Midbrain (tissue), 1 donor: ENCODE measurements at places on chromosomes 5 and 9.

GRCh38 chr5:32507738-32508434 is 63.3 kb upstream of the ZFR start:
- no peak for DNase-seq

DNA sequence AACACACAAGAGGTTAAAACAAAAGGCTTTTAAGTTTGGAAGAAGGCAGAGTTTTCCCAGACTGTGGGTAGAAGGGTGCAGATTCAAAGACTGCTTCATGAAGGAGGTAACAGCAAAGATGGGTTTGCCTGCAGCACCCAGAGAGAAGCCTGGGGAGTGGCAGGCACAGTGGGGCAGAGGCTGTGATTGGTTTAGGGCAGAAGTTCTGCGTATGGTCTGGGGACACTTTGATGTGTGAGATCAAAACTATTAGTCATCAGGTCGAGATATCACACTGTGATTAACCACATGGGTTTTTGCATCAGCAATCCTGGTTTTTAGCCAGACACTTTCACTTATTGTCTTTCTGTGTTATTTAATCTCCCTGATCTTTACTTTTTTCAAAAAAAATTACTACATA is 188.8 kb upstream of the GLRA1 start:
- no peak for DNase-seq

- no peak for DNase-seq
Observed at GRCh38 chr5:8349855-8350254, 480.9 kb downstream of the MTRR start.

DNA sequence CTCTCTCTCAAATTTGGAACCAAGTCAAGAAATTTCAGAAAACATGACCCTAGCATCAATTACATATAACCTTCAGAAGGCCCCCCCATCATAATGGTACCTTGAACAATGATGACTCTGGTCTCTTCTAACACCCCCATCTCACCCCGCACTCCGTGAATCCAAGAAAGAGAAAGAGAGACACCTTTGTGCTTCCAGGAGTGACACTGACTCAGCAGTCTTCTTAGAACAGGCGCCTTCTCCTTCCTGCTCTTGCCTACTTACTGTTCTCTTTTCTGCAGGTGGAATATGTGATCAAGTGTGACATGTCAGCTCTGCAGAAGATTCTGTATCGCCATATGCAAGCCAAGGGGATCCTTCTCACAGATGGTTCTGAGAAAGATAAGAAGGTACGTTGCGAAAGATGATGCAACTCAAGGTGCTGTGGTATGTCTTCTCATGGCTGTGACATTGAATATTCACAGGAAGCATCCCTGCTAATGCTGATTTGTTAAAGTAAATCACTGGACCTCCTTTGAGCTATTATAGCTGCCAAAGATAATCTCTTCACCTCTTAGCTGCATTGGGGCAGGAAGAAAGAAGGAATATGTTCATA is 81.3 kb downstream of the SMARCA2 start:
- no peak for DNase-seq

DNA sequence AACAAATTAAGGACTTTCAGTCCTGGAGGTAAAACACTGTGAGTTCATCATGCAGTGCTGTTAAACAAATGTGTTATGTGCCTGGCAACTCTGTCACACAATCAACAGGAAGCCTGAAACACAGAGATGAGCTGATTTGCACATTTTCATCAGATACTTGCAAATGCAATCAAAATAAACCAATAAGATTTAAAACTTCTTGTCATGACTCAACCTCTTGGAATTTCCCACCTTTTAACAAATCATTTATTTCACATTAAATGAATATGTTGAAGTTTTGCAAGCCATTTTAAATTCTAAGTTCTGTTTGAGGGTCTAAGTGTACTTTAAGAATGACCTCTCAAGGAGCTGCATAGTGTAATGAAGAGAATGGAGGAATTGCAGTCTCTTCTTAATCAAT is 64.4 kb downstream of the ANXA1 start:
- DNase-seq = no peak

DNA sequence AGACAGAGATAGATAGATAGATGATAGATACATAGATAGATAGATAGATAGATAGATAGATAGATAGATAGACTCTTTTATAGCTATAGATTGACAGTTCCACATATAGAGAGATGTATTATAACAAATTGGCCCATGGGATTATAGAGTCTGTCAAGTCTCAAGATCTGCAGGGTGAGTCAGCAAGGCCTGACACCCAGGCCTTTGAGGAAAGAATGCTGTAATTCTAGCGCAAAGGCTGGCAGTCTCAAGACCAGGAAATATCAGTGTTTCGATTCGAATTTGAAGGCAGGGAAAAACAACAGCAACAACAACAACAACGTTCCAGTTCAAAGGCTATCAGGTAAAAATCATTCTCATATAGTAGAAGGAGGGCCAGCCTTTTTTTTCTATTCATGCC is 339.2 kb upstream of the CDH9 start:
- DNase-seq = no peak

DNA sequence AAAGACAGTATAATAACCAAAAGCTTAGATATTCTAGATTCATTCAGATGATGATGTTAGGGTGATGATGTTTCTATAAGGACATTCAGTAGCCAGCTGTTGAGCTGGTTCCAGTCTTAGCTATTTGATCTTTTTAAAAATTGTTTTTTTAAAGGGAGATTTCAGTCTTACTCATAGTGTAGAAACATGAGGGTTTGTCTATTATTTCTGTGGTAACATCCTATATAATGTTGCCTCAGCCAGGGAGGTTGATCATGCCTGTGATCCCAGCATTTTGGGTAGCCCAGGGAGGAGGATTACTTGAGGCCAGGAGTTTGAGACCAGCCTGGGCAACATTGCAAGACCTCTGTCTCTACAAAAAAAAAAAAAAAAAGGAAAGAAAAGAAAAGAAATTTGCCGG is 167.8 kb downstream of the DOCK2 start:
- DNase-seq = no peak

DNA sequence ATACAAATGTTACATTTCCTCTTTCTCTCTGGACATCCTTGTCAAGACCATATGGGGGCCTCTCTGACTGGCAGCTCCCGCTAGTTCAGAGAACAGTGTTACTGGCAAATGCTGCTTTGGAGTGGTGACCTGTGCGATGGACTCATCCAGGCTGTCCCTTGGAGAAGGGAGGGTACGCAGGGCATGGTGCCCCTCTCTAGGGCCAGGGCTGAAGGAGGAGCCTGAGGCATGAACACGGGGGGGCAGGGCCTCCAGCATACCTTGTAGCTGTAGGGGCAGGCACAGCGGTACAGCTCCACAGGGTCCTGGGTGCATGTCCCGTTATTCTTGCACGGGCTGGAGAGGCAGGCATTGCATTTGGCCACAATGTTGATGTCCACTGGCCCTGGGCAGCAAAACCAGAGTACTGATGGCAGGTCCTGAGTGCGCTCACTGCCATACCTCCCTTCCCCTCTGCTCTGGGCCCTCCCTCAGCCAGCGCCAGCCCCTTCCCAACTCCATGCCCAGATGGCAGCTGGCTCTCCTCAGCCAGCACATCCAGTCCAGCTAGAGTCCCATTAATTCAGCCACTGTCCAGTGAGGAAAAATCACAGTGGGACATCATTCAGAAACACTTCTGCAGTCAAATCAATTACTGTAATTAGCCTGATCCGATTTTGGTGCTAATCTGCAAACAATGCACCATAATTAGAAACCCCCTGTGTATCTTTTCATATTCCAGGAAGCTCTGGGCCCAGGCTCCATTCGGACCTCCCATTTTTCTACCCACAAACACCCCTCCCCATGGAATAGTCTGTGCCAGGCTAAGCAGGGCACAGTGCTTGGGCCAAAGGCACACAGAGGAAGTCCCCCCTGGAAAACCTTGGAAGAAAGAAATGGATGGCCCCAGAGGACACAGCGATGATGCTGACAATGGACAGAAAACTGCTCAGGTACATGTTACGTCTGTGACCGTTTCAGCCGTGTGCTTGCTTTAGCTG is 128.8 kb upstream of the PANK3 start:
- DNase-seq = no peak

DNA sequence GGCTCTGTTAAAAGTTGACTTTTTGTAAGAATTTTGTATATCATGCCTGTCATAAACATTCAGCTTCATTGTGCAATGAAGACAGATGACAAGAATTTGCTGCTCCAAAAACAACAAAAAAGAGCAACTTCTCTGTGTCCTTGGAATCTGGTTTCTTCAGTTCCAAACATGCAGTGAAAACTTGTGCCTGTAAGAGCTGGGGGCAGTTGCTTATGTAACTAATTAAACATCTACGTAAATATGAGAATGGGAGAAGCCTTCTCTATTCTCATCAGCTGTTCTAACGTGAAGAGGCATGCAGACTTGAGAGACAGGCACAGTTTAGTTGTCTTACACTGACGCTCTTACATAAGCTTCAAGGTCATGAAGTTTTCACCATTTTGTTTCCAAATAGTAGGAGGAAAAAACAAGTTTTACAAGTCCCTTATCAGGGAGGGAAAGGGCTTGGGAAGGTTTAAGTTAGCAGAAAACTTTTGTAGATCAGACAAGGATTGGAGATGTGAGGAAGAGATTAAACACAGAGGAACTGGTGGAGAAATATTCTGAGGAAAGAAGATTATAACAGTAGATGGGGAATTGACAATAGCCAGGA is 170.4 kb downstream of the RFK start:
- no peak for DNase-seq

- DNase-seq = no peak
Observed at GRCh38 chr5:9646843-9647242, 16.7 kb upstream of the TAS2R1 start.

DNA sequence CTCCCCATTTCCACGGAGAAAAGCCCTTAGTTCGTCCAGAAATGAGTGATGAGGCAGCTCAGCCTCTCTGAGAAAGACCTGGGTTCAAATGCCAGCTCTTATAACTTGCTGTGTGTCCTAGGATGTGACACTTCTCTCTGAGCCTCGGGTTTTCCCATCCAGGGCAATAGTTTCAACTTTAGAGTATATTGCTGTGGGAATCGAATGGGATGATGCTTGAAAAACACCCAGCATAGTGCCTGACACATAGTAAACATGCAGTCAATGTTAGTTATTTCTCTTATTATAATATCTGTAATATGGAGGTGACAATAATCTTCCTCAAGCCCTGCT is 430 bp upstream of the MAPKAP1 start:
- DNase-seq = no peak
